ENCODE measurements at places on chromosomes 12 and 14. TPM values are rescaled to one million over a fixed set of nuclear protein-coding genes. Genes with fewer than 3 reads are reported as not detected.

IGF1 gene
- 0.14 TPM for total RNA-seq

SERPINA3 gene
- not detected for total RNA-seq

C12orf50 gene
- total RNA-seq: 0.10 TPM

TMEM229B gene
- total RNA-seq: 15.2 TPM

MMP14 gene
- total RNA-seq: 2.0 TPM

GLI1 gene
- total RNA-seq: 1.5 TPM

CACNA2D4 gene
- total RNA-seq: 11.3 TPM

LAG3 gene
- 4.0 TPM for total RNA-seq

OASL gene
- 7.3 TPM for total RNA-seq

PTPRR gene
- total RNA-seq: not detected

MFAP5 gene
- not detected for total RNA-seq

FSCB gene
- not detected for total RNA-seq

LUM gene
- not detected for total RNA-seq

RHEBL1 gene
- 6.6 TPM for total RNA-seq

CD163L1 gene
- total RNA-seq: not detected

RASAL1 gene
- 0.38 TPM for total RNA-seq

MANSC4 gene
- total RNA-seq: not detected

BIN2 gene
- 240 TPM for total RNA-seq

TROAP gene
- 70.2 TPM for total RNA-seq

KERA gene
- total RNA-seq: not detected

LRFN5 gene
- not detected for total RNA-seq

TMEM121 gene
- 7.0 TPM for total RNA-seq

TIGAR gene
- total RNA-seq: 14.8 TPM

PAH gene
- not detected for total RNA-seq

MUCL1 gene
- total RNA-seq: not detected

EIF2B1 gene
- 59.8 TPM for total RNA-seq

RBM19 gene
- 44.1 TPM for total RNA-seq

FIGNL2 gene
- total RNA-seq: 0.33 TPM

GPR137C gene
- 0.67 TPM for total RNA-seq

KRT3 gene
- not detected for total RNA-seq

CAPZA3 gene
- not detected for total RNA-seq

SMIM41 gene
- total RNA-seq: 0.15 TPM
